Stimulated activated CD8-positive, alpha-beta memory T cell treated with anti-CD3 and anti-CD28 coated beads, Interleukin-4, amount 100 ng/mL, for 1 hour (primary cell): ENCODE measurements at places on chromosomes 7 and 10.

GRCh38 chr7:74428023-74428422, 25.7 kb upstream of the GTF2IRD1 start:
- no peak for DNase-seq

- DNase-seq, result no peak
These were observed 19.2 kb upstream of the PANK1 start for GRCh38 chr10:89664203-89664602.

- DNase-seq, result no peak
These were observed 344.2 kb upstream of the KIAA1217 start for GRCh38 chr10:23864631-23865147.

DNA sequence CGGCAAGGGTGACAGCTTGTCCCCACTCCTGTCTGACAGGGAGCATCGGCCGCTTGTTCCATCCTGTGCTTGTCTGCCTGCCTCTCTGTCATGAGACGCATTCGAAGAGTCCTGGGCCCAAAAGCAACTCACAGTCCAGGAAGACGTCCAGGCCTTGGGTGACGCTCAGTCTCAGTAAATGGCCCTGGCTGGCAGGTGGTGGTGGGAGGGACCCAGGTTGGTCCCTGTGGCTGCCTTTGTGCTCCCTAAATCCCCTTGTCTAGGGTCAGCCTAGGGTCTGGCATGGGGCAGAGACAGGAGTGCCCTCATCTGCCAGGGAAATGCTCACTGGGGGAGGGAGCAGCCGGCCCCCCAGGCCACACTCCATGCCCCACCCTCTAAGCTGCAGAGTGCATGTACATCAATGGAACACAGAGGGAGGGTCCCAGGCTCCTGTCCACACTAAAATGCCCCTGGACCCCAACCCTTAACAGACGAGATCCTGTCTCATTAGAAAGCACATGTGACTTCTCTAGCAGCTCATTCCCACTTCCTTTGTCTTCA, 295.2 kb upstream of the ZNF32 start:
- DNase-seq, result no peak
